Esophagus muscularis mucosa (tissue), 4 donors: ENCODE measurements at places on chromosomes 5 and 9. TPM values are rescaled to one million over a fixed set of nuclear protein-coding genes. Genes with fewer than 3 reads are reported as not detected.

KCTD16 gene
- under 0.01 TPM for total RNA-seq

GRCh38 chr5:148880696-148881095, 54.3 kb downstream of the ADRB2 start:
- H3K27me3 ChIP-seq, result no peaks in the 10 kb centered on the region

DNA sequence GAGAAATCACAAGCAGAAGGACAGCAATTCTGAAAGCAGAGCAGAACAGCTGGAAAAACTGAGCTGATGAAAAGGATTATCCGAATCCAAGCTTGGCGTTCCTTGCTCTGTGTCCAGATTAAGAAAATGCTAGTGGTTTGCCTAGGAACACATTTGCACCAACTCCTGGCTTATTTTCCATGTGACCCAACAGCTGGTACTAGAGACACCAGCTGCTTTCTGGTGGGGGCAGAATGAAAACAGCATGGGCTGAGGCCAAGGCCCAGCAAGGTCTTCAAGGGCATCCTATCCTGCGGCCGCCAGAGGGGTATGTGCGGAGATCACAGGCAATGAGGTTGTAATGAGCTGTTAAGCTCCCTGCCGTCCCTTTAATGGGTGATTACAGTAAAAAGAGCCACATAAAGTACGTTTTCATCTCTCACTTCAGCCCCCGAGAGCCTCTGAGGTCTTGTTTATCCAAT, 131.5 kb downstream of the DOCK8 start:
- H3K4me3 ChIP-seq, result no peak overlapping the region
- no peaks in the 10 kb centered on the region for H3K27me3 ChIP-seq
- no peak overlapping the region for H3K27ac ChIP-seq
- no peaks in the 10 kb centered on the region for H3K36me3 ChIP-seq

SLC23A1 gene
- not detected for total RNA-seq

GRCh38 chr5:38613992-38614836, 57.8 kb upstream of the LIFR start:
- no peak overlapping the region for H3K27ac ChIP-seq
- DNase-seq, result peak; percentile 14
- H3K27me3 ChIP-seq, result no peaks in the 10 kb centered on the region
- H3K36me3 ChIP-seq, result no peaks in the 10 kb centered on the region
- no peak overlapping the region for H3K4me3 ChIP-seq

GRCh38 chr9:24035816-24036215, 209.8 kb upstream of the ELAVL2 start:
- no peak overlapping the region for H3K27ac ChIP-seq
- DNase-seq, result no peak
- no peaks in the 10 kb centered on the region for H3K4me1 ChIP-seq
- H3K4me3 ChIP-seq, result no peak overlapping the region
- no peaks in the 10 kb centered on the region for H3K27me3 ChIP-seq

DNA sequence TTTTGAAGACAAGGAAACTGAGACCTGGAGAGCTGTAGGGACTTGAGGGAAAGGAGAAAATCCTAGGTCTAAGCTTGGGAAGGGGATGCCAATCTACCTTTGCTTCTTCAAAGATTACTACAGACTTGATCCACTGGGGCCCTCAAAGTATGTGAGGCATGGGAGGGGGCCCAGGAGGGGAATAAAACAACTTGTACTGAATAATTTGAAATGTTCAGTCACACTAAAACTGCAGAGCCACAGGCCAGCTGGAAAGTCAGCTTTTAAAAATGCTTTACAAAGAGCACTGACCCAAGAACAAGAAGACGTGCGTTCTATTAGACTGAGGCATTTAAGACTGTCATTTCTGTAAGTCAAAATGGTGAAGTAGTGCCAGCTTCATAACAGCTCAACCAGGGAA, 13.6 kb downstream of the IL33 start:
- H3K27ac ChIP-seq, result peak overlapping the region; percentile 59
- DNase-seq, result no peak
- H3K4me1 ChIP-seq, result peaks cover 95% of the 10 kb centered on the region
- no peak overlapping the region for H3K4me3 ChIP-seq
- no peaks in the 10 kb centered on the region for H3K27me3 ChIP-seq

SNCAIP gene
- total RNA-seq, result 2.8 TPM

IGIP gene
- total RNA-seq, result 31.9 TPM
